ENCODE measurements at places on chromosomes 3 and 15. TPM values are rescaled to one million over a fixed set of nuclear protein-coding genes. Genes with fewer than 3 reads are reported as not detected.

The EPHA3 gene
- total RNA-seq: 0.33 TPM

The WDR73 gene
- total RNA-seq: 13.6 TPM

- no peak for DNase-seq
Observed at GRCh38 chr3:53525765-53526703, 31.6 kb downstream of the CACNA1D start.

The SUMF1 gene
- total RNA-seq: 16.9 TPM

- peak; percentile 93 for DNase-seq
Observed at GRCh38 chr3:64489361-64490044, 198.3 kb downstream of the ADAMTS9 start.

- DNase-seq: no peak
Observed at GRCh38 chr3:99909714-99910495, 92.2 kb downstream of the CMSS1 start.

GRCh38 chr15:99556011-99556410 lies 9.8 kb upstream of the MEF2A start:
- no peak for DNase-seq

DNA sequence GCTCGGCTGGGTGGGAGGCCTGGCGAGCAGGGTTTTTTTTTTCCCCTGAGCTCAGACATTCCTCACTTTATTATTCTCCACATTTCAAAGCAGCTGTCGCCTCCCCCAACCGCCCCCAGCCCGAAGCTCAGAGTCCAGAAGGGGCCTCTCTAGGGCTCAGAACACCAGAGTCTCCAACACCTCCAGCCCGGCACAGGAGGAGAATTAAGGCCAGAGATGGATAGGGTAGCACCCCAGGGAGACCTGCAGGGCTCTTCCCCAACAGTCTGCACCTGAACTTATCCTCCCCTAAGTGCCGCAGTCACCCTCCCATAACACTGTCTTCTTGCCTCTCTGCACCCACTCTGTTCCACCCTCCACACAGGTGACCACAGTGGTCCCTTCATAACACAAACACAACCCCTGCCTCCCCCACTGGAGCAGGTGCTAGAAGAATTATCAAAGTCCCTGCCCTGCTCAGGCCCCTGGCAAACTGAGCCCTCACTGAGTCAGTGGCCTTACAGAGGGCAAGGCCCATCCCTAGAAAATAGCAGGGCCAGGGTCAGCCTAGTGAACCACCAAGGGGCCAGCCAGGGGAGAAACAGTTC lies 14.1 kb downstream of the MYL3 start:
- peak; percentile 32 for DNase-seq

DNA sequence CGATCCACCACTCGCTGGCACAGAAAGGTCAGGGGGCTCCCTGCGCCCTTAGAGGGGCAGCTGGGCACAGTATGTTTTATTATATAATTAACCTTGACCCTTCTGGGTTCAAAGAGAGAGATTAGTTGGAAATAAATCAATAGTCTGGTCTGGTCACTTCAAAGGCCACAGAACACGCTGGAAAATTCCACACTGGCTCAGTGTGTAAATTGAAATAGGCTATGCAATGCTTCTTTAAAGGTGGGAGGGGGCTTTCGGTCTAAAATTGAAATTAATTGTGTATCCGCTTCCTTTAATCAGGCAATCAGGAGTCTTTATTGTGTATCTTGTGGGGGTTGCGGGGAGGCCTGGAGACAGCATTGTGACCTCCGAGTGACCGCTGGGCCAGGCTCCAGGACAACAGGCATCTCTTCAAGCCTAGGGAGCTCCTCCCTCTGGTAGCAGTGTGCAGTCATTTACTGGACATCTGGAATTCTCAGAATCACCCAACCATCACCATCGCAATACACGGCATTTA lies 8.0 kb downstream of the RNU5B-1 start:
- DNase-seq: no peak

DNA sequence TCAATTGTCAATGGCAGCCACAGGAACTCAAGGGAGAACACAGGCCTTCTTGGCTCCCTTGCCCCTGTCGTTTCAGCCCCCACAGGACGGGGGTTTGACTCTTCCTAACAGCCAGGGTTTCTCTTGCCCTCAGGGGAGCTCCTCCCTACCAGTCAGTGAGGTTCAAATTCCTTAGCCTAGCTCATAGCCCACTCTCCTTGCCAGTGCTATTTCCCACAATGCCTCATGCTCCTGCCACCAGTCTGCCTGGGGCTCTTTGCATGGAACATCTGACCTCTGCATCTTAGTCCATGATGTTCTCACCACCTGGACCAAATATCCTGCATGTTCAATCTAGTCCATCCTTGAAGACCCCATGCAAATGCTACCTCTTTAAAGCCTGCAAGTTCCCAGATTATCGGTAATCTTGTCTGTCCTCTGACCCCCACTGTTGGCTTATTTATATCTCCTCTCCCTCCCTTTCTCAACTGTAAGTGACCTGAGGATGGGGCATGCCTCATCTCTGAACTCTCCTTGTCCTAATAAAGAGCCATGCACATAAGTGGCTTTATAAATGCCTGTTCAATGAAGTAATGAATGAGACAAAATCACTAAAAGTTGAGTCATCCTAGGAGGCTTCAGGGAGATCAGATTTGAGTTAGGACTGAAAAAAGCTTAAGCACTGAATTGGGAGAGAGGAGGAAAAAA lies 78.0 kb downstream of the MYO1E start:
- DNase-seq: no peak

- peak; percentile 57 for DNase-seq
Observed at GRCh38 chr3:137121704-137122314, 164.0 kb downstream of the IL20RB start.

GRCh38 chr3:125670352-125670751 lies 75.1 kb upstream of the OSBPL11 start:
- DNase-seq: no peak

DNA sequence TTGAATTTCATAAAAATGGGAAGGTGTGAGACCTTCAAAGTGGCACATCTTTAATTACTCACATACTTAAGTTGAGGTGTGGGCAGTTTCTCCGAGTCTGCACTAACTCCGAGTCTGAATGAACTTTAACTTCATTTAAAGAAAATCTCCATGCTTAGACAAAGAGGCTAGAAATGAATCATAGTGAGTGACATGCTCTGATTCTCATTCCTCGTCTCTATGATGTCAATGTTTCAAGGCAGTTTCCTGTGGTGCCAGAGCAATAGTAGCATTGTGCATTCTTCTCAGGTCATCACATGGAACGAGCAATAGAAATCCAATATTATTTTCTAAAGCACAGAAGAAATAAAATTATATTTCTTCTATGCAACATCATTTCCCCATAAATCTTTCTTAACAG lies 224.8 kb downstream of the KCNMB2 start:
- no peak for DNase-seq

The CMTM6 gene
- 53.9 TPM for total RNA-seq

GRCh38 chr3:192090586-192090985 lies 629.6 kb downstream of the PYDC2 start:
- DNase-seq: peak; percentile 15

GRCh38 chr3:139640456-139640855 lies 37.3 kb downstream of the NMNAT3 start:
- DNase-seq: no peak

The HDGFL3 gene
- 68.0 TPM for total RNA-seq

The CSPG4 gene
- 5.0 TPM for total RNA-seq

The MLF1 gene
- total RNA-seq: 19.8 TPM

The MME gene
- 2.8 TPM for total RNA-seq

GRCh38 chr3:185764163-185764979 lies 60.5 kb downstream of the IGF2BP2 start:
- DNase-seq: no peak

GRCh38 chr3:4503050-4503449 lies 9.9 kb downstream of the ITPR1 start:
- DNase-seq: no peak

GRCh38 chr3:187684880-187685279 lies 14.7 kb upstream of the SST start:
- no peak for DNase-seq

DNA sequence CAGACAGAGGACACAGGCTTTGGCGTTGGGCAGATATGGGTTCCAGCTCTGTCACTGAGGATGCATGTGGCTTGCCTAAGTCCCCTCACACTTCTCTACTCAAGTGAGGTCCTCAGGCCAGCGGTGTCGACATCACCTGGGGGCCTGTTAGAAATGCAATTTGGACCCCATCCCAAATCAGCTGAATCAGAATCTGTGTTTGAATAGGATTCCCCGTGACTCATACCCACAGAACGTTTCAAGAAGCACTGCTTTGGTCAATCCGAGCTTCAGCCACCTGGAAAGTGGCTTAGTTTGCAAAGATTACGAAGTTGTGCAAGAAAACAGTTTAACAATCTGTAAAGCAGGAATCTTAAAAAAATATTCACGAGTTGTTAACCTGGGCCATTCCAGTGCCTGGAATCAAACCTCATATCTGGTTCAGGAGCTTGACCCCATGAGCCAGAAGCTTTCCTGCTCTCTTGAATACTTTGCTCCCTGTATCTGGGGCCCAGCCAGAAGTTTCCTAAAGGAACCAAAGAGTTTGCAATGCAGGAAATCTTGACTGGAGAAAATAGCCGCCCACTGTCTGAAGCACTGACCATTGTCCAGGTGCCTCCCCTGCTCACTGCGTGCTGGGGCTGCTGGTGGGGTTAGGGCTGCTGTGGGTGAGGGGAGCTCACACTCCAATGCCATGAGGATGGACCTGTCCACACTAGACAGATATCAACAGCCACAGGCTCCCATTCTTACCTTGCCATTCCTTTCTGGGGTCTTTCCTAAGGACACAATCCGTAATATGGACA lies 208.5 kb upstream of the LINGO1 start:
- no peak for DNase-seq

DNA sequence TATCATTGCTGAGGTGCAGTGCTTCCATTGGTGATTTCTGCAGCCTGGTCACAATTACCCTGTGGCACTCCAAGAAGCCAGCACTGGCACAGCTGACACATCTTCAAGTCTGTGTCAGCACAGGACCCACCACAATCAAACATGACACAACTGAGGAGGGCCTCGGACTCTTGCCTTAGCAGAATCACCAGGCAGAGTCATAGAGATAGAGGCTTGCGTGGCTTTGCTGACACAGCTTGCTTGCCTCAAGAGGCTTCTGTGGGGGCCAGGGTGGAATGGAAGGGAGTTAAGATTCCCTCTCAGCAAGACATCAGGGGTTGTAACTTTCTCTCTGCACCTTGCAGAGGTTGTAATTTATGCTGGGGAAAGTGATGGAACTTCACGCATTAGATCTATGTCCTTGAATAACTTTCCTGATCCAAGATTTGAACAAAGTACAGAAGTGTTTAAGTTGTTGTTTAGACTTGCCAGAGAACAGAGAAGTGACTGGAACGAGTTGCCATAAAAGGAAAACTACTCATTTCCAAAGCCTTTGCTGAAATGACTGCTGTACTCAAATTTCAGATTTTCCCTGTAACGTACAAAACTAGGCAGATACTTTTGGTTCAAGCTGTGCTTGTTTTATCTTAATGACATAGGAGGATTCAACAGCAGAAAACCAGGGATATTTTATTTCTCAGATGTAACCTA lies 170.7 kb downstream of the DIPK2A start:
- DNase-seq: no peak

The MB21D2 gene
- total RNA-seq: 36.9 TPM

DNA sequence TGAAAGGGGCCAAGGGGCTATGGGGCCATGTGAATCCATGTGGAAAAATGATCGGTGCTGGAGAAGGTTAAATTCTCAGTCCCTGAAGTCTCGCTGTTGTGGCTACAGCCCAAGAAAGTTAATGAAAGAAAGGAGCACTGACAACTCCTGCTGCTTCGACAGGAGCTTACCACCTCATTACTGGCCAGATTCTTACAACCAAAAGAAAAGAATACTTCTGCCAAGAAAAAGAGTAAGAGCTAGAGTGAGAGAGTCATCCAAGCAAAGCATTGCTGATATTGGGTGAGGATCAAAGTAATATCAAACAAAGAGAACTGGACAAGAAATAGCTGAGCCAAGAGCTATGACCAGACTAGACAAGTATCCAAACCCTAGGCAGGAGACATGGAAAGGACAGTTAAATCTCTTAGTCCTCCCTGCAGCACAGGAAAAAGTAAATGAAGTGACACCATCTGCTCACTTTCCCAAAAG lies 348.4 kb upstream of the PLSCR5 start:
- DNase-seq: no peak

DNA sequence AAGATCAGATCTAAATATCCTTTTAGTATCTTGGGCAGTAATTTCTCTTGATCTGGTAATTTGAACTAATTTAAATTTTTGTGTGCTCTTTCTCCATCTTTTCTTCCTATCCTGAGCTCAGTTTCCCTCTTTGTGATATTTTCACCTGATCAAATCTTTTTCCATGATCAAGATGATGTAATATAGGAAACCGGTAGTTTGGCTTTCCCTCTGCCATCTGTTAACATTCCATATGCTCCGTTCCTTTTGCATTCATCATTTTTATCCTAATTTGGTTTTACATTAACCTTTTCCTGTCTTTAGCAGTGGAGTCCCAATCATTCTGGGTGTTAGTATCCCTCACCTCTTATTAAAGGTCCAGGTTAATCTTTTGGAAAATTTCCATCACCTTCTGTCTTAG lies 5.9 kb upstream of the ABHD6 start:
- DNase-seq: no peak

GRCh38 chr3:48142316-48142870 lies 45.8 kb downstream of the CDC25A start:
- DNase-seq: no peak

The PEX5L gene
- total RNA-seq: 1.9 TPM

- DNase-seq: peak; percentile 65
Observed at GRCh38 chr3:58164906-58165821, 45.6 kb downstream of the DNASE1L3 start.

DNA sequence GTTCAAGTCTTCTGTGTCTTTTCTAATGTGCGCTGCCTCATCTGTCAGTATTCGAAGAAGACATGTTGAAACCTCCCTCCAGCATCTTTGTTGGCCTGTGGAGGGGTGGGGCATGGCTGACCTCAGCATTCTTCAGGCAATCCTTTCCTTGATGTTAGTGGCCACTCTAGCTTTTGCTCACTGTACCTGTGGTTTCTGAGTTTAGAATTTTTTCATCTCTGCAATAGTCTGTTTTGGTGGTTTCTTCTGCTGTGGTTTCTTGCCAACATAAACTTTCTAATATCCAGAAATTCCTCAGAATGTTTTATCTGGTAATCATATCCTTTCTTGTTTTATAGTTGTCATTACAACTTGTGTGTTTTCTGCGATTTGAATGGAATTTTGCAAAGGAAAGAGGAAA lies 251.3 kb upstream of the NR2E3 start:
- DNase-seq: peak; percentile 27

DNA sequence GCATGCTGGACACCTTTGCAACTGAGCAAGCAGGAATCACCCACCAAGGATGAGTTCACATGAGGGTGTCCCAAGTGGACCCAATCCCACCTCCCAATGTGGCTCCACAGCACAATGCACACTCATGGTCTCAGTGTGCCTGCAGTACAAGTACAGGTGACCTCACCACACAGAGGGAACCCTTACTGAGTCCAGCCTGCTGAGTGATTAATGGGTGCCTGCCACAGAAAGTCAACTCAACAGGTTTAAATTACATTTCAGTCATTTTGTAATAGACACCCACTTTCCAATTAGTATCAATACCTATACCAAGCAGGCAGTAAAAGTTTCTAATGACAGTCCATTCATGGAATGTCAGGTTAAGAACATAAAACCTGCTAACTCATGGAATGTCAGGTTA lies 59.5 kb downstream of the HERC2 start:
- DNase-seq: no peak

The GUCA1C gene
- total RNA-seq: not detected
